ENCODE measurements at places on chromosomes 7 and 10.

DNA sequence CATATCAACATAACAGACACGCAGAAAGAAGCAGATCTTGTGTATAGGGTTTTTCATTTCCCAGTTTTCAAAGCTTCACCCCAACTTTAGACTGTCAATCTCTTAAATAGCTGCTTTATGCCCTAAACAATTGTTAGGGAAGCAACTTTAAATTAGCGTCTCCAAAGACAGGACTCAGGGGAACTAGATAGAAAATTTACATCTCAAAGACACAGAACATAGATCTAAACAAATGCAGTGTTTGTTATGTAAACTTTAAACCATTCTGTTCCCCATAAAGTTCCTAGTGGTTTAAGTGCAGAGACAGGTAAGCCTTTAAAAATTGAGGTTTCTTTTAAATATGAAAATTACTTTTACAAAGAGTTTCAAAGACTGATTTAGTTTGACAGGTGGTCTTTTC, 379.2 kb upstream of the GHITM start:
- DNase-seq: no peak

- no peak for DNase-seq
Measured at GRCh38 chr10:61332581-61332980, 120.6 kb downstream of the TMEM26 start.

GRCh38 chr10:69538461-69538860, 34.8 kb downstream of the NEUROG3 start:
- DNase-seq: no peak

GRCh38 chr10:103967448-103968071, 620 bp downstream of the SLK start:
- DNase-seq: peak; percentile 45

GRCh38 chr7:114959931-114960330, 38.0 kb downstream of the MDFIC start:
- DNase-seq: peak; percentile 28

DNA sequence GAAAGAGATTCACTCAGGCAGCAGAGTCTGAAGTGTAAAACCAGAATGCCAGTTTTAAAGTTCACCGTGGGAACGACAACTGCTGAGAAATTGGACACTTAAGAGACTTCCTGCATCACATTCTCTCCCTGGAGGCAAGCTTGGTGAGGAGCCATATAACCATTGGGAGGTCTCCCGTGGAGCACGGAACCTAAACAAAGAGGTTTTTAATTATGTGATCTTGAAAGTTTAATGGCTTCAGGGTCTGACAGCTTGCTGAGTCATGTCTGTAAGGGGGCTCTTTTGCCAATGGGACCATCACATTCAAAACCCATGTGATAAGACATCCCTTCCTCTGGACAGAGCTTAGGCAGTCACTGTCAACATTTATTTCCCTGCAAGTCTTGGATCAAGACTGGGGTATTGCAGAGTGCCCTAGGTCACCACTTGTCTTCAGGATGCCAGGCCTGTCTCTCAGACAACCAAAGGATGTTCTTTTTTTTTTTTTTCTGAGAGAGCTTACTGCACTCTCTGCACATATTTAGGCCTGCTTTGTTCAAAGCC, 674.4 kb downstream of the TYW1 start:
- DNase-seq: no peak

DNA sequence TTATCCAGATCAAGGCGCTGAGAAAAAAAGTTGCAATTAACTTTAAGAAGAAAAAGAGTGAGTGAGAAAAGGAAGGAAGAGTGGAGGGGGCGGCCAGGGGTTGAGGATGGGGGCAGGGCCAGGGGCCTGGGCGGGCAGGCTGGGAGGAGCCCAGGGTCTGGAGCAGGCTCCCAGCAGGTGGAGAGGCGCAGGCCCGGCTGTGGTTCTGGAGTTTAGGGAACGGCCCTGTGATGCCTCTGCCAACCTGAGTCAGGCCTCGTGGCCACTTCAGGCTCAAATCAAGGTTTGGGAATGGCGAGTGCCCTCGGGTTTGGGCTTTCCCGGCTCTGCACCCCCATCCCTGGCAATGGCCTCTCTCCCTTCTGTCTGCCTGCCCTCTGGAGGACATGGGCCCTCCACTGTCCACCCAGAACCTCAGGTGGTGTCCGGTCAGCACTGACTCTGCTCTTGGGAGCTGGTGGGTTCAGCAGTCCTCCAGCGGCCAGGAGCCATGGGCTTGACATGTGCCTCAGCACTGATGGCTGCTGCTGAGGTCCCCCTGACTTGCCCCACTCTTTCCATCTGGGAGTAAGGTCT, 41.0 kb upstream of the EMX2 start:
- no peak for DNase-seq

- no peak for DNase-seq
Measured at GRCh38 chr7:105764506-105764905, 111.9 kb downstream of the ATXN7L1 start.

GRCh38 chr7:81839708-81840369, 70.0 kb upstream of the HGF start:
- no peak for DNase-seq

- no peak for DNase-seq
Measured at GRCh38 chr7:91295576-91295975, 31.3 kb downstream of the FZD1 start.

GRCh38 chr7:35734001-35734483, 39.1 kb upstream of the HERPUD2 start:
- DNase-seq: no peak

DNA sequence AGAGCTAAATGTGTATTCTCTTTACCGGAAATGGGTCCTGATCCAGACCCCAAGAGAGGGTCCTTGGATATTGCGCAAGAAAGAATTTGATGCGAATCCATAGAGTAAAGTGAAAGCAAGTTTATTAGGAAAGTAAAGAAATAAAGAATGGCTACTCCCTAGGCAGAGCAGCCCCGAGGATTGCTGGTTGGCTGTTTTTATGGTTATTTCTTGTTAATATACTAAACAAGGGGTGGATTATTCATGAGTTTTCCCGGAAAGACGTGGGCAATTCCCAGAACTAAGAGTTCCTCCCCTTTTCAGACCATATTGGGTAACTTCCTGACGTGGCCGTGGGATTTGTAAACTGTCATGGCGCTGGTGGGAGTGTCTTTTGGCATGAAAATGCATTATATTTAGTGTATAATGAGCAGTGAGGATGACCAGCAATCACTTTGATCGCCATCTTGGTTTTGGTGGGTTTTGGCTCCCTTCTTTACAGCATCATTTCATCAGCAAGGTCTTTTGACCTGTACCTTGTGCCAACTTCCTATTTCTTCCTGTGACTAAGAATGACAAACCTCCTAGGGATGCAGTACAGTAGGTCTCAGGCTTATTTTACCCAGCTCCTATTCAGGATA, 60.4 kb downstream of the ARL4A start:
- DNase-seq: no peak

- no peak for DNase-seq
Measured at GRCh38 chr7:134726581-134726980, 52.9 kb upstream of the CALD1 start.

DNA sequence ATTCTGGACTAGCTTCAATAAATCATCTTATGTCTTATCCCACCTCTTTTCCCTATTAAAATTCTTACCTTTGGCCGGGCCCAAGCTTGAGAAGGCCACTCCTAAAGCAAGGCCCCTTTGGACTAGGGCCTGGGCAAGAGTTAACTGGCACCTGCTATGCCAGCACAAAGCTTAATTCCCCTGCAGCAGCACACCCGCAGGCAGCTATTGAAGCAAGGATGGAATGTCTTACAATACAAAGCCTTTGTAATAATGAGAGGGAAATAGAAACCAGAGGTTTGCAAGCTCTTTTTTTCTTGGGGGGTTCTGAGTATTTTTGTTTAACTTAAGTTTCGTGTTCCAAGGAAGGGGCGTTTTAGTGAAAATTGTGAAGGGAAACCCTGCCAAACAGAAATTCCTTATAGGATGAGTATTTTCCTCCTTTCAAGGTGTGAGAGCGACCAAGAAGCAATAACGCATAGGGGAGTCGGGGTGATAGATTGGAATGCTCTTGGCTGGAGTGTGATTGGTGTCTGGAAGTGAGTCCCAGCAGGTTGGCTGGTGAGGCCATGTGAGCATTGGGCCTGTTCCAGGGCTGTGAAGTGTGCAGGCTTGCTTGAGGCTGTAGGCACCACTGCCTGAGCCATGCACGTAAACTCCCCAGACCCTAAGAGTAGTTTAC, 148.5 kb downstream of the KIAA1217 start:
- DNase-seq: no peak

GRCh38 chr7:77702968-77703472, 6.8 kb downstream of the RSBN1L start:
- no peak for DNase-seq

GRCh38 chr10:78299851-78300468, 266.3 kb downstream of the RPS24 start:
- DNase-seq: no peak

DNA sequence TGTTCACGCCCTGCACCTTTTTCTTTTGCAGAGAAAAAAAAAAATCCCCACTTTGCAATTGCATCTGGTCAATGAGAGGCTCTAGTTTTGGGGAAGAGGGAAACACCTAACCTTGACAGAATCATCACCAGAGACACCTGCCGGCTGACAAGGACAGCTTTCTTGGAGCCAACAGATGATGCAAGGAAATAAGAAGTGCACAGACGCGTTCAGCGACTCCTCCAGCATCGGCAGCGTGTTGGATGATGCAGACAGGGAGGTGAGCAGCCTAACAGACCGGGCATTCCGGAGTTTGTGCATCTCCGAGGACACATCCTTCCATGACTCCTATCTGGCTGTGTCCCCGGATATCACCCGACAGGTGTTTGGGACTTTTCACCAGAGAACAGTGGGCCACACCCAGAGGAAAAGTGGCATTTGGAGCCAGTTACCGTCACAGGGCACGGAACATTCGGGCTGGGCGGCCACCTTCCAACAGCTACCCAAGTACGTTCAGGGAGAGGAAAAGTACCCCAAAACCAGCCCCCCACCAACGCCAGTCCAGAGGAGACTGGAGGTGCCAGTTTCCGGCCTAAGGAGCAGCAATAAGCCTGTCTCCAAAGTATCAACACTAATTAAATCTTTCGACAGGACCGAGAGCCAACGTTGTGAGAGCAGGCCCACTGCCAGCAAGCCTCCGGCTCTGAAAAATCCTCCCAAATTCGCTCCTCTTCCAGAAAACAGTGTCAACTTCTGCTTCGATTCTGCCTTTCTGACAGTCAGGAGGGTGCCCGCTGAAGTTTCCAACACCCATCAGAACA, 23.6 kb downstream of the C10orf71 start:
- DNase-seq: no peak

DNA sequence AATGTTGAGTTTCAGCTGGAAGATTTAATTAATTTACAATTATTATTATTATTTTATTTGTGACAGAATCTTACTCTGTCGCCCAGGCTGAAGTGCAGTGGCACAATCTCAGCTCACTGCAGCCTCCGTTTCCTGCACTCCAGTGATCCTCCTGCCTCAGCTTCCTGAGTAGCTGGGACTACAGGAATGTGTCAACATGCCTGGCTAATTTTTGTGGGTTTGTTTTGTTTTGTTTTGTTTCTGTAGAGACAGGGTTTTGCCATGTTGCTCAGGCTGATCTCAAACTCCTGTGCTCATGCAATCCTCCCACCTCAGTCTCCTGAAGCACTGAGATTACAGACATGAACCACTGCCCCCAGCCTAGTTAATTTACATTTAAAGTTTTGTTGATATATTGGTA, 93.8 kb upstream of the MEOX2 start:
- no peak for DNase-seq

DNA sequence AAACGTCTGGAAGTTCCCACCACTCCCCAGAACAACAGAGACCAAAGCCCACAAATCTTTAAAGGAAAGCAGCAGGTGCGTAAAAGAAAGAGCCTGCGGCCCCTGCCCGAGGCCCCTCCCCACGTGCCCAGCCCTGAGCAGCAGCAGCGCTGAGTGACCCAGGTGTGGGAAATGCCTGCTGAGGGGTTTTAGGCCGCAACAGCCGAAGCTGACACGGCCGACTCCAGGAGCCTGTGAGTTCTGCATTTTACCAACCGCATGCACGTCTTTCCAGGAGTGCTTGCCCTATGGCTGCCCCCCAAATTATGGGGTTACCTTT, 1.6 kb upstream of the KNDC1 start:
- no peak for DNase-seq

GRCh38 chr7:111788286-111789047, 226.2 kb upstream of the IMMP2L start:
- no peak for DNase-seq

DNA sequence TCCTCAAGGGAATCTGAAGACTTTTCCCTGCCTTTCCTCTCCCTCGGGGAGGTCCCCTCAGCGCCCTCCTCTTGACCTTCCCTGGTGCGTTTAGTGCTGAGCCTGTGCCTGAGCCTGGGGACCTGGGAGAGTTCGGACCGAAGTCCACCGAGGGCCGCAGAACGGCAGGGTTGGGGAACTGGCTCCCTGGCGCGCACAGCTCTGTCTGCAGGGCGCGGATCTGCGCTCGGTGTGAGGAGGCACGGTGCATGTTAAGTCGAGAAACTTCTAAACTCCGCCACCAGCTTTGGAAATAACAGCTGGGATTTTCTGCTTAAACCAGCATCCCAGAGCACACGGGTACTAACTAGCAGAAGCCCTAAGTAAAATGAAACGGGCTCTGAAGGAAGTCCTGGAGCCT, 44.2 kb upstream of the SLC29A4 start:
- DNase-seq: no peak
